Tongue (tissue), 3 donors: ENCODE measurements at places on chromosomes 13 and 19.

- DNase-seq, result no peak
These were observed 652.1 kb upstream of the GPC6 start for GRCh38 chr13:92574499-92574898.

- peak; percentile 52 for DNase-seq
These were observed 112.8 kb downstream of the NDFIP2 start for GRCh38 chr13:79593641-79594275.

GRCh38 chr19:23365222-23365621 is 30.0 kb downstream of the ZNF91 start:
- no peak for DNase-seq

DNA sequence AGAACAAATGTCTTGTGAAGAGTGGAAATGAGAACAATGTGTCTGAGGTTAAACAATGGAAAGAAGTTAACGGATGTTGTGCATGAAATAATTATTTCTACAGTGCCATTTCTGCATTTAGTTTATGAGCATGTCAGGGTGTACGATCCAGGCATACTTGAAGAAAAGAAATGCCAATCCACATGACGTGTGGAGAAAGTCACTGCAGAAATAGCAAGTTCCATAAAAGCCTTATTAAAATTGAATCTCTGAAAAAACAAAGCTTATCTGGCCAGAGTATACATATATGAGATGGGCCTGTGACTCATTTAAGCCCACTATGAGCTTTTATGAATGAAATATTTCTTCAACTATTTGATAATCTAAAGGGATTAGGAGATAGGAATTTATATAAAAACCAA is 426.1 kb downstream of the EFNB2 start:
- no peak for DNase-seq

DNA sequence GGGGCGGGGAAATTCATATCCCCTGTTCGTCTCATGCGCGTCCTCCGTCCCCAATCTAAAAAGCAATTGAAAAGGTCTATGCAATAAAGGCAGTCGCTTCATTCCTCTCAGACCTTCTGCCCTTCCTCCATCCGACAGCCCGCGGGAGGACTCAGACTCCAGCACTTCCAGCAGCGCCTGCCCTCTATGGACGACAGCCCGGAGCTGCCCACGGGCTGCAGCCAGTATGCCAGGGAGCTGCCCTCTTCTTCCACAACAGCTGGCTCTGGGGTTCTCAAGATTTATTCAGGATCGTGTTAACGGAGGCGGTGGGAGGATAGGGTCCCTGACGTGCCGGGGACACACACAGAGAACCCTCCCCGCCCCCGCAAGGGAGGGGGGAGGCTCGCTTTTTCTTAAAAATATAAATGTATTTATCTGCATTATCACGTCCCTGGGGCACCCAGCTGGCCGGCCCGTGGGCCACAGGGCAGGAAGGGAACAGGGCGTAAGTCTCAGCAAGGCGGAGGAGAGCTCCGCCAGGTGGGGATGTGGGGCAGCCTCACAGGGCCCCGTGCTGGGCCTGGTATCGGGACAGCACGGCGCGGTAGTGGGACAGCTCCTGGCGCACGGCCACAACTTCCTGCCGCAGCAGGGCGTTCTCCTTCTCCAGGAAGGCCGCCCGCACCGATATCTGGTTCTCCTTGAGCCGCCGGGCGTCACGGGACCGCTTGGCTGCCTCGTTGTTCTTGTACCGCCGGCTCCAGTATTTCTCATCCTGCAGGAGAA is 6.7 kb downstream of the DBP start:
- peak; percentile 73 for DNase-seq

DNA sequence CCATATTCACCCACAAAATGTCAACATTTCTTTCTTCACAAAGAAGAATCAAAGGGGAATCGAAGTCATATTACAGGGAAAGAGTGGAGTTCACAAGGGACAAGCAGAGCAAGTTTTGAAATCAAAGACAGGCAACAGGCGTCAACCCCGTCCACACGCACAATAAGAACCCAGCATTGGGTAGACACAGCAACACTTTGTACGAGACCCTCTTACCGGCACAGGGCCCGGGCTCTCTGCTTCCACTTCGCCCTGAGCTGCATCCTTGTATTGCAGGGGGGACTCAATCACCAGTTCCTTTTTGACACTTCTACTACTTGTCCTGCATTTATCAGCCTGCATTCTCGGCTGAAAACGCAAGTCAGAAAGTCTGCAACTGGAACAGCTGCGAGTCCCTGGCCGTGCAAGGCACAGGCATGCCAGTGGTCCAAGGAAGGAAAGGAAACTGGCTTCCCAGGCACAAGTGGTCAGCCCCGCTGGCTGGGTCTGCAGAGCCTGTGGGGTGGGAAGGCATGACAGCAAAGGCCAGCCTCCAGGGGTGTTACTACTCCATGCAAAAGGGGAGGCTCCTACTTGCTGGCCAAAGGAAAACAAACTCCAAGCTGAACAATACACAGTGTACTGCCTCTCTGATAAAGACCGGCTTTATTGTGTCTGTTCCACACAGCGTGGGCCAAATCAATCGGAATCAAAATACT is at the start of gene DOCK9:
Gene DOCK9, minus strand, starts transcription at position 497 of the 698 bp plus-strand sequence. Its CDS starts 155 bp downstream, at position 342.
- peak; percentile 90 for DNase-seq

DNA sequence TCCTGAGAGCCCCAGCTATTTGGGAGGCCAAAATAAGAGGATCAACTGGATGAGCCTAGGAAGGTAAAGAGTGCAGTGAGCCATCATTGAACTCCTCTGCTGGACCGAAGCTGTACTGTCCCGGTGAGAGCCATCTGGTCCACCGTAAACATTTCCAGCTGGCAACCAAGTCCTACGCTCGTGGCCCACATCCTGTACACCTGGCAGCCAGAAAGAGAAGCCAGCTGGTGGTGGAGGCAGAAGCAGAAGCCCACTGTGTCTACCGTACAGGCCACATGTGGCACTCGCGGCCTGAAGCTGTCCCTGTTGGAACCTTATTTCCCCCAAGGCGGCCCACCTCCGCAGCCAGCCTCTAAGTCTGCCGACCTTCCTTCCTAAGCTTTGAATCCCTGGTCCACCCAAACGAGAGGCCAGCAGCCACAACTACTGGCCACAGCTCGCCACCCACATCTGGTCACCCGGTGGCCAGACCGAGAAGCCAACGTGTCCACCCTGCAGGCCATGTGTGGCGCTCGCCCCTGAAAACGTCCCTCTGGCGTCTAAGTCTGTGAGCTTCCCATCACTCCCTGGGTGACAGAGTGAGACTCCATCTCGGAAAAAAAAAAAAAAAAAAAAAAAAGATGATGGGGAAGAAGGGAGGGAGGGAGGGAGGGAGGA is 14.2 kb upstream of the ZNF91 start:
- no peak for DNase-seq

DNA sequence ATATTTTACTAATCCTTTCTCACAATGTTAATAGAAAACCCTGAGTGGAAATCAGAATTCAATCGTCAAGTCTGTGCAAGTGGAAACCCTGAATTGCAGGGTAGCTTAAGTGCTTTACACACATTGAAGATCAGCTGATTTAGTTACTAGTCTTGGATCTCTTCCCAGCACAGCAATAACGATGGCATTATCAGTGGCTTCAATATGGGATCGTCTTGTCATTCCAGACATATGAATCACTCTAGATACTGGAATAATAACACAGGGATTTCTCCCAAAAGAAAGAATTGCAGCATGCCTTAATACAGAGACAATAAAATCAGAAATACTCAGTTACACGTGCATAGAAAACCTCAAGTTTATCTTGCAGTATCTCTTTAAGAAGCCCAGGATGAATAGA is 12.6 kb upstream of the METTL21C start:
- DNase-seq, result peak; percentile 68

DNA sequence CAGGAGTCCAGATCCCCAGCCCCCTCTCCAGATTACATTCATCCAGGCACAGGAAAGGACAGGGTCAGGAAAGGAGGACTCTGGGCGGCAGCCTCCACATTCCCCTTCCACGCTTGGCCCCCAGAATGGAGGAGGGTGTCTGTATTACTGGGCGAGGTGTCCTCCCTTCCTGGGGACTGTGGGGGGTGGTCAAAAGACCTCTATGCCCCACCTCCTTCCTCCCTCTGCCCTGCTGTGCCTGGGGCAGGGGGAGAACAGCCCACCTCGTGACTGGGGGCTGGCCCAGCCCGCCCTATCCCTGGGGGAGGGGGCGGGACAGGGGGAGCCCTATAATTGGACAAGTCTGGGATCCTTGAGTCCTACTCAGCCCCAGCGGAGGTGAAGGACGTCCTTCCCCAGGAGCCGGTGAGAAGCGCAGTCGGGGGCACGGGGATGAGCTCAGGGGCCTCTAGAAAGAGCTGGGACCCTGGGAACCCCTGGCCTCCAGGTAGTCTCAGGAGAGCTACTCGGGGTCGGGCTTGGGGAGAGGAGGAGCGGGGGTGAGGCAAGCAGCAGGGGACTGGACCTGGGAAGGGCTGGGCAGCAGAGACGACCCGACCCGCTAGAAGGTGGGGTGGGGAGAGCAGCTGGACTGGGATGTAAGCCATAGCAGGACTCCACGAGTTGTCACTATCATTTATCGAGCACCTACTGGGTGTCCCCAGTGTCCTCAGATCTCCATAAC is at the start of gene APOE:
Gene APOE, plus strand, starts transcription at position 360 of the 724 bp plus-strand sequence. CDS start 829 bp downstream, outside the sequence.
- DNase-seq, result no peak

GRCh38 chr19:19137556-19138108 is 646 bp downstream of the TMEM161A start:
- no peak for DNase-seq

DNA sequence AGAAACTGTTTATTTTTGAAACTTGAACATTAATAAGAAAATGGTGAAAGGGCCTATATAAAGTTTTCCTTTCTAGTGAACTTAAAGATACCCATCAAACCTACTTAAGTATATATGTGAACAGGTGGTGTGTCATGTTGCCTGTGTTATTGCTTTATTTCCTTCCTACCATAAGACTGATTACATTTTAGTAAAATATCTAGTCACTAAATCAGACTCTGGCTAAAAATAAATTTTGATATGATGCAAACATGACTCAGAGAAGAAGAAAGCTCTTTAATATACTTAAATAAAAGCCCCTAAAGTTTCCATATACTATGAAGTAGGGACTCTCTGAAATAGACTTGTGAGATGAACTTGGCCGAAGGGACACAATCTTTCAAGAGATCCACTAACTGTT is 35.1 kb upstream of the FBXL3 start:
- DNase-seq, result no peak

DNA sequence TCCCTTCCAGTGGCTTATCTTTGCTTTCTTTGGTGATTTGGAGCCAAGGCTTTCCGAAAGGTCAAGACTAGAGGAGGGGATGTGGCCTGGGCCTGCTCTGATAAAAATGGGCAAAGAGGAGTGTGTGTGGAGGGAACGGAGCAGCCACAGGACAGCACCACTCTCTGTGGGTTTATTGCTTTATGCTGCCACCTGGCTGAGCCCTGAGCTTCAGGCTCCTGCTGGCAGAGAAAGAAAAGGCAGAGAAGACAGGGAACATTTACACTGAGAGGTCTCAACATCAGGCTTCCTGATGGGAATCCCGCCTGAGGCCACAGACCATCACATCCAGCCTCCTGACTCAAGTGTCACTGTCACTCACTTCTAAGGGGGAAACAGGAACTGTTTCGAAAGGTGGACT is 9.2 kb upstream of the GSX1 start:
- peak; percentile 22 for DNase-seq

GRCh38 chr19:34244611-34245299 is 9.6 kb upstream of the GARRE1 start:
- DNase-seq, result no peak

DNA sequence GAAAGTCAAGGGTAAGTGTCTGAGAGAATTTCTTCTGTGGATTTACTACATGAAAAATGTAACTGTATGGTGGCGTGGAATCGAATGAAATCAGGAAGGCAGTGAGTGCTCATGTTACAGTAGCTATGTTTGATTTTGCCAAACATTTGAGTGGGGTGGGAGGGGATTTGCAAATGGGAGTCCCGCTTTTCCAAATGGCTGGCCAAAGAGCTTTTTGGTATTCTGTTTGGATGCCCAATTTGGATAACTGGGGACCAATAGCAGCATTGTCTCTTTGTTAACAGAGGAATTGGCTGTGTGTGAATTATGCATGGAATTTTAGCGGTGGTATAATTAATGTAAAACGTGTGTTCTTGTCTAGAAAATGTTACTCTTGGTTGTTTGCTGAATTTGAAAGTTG is 17.8 kb downstream of the HNRNPM start:
- DNase-seq, result no peak

DNA sequence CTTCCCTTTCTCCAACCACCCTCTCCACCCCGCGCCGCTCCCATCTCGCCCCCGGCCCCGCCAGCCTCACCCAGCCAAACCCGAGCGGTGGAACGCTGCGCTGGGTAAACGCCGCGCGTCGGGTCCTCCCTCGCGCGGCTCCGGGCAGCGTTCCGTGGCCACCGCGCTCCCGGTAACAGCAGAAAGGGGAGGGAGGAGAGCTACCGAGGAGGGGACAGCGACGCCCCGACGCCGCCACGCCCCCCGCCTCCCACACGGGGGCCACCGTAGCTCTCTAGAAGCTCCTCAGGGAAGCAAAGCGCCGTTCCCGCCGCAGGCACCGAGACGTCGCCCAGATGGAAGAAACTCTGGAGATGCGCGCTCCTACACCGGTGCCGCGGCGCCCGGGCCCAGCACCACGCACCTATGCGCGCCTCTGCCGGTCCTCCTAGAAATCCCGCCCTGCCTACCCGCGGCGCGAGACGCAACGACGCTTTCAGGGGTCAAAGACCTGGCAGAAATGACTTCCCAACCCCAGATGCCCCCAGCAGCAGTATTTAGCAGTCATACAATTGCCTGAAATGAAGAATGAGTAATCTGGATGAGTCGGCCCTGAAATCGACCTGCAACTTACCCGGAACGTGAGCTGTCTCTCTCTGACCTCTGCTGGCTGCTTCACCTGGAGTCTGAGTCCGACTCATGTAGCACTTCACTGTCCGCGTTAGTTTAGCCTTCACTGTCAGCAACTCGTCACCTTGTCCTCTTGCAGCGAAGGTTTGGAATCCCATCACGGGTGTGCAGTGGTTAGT is at the start of gene RUBCNL:
Gene RUBCNL, minus strand, starts transcription at position 189 of the 788 bp plus-strand sequence. CDS start 14,777 bp downstream, outside the sequence.
- DNase-seq, result peak; percentile 49

GRCh38 chr13:99005609-99006008 is 27.7 kb upstream of the DOCK9 start:
- DNase-seq, result no peak

DNA sequence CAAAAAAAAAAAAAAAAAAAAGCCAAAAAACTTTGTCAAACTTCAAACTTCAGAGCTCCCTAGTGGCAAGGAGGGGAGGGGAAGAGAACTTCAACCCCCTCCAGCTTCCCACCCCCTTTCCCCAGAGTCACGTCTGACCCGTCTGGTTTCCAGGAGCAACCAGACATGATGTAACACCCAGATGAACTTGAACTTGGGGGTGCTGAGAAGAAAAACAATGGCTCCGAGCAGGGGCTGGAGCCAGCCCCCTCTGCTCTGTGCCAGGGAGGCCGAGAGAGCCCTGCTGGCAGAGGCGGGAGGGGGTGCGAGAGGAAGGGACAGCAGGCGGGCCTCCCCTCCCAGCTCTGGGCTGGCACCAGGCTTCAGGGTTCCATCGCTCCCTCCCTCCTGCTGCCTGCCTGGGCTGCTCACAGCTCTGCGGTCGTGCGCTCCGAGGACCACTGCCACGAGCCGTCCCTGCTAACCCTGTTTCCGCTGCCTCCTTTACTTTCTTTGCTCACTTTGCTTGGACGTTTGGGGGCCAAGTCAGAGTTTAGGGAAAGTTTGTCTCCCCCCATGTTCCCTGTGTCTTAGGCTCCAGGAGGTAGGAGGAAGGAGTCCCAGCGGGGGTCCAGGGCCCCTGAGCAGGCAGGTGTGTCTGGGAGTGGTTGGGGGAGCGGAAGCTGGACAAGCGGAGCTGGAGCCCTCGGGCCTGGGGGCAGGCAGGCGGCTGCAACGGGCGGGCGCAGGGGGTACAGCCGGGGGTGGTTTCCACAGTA is 11.1 kb downstream of the LYL1 start:
- peak; percentile 94 for DNase-seq
